ENCODE measurements at places on chromosomes 2 and 18.

GRCh38 chr2:144579556-144579955 lies 59.6 kb upstream of the ZEB2 start:
- no peak for DNase-seq

GRCh38 chr2:235048549-235048948 lies 96.7 kb downstream of the SH3BP4 start:
- DNase-seq = no peak

- no peak for DNase-seq
Measured at GRCh38 chr2:14428056-14428455, 204.5 kb upstream of the LRATD1 start.

- no peak for DNase-seq
Measured at GRCh38 chr2:46849721-46850556, 65.7 kb downstream of the MCFD2 start.

GRCh38 chr2:176817061-176817565 lies 395.5 kb upstream of the HNRNPA3 start:
- no peak for DNase-seq

GRCh38 chr2:62149708-62150107 lies 46.2 kb upstream of the B3GNT2 start:
- DNase-seq = peak; percentile 44

GRCh38 chr2:190869721-190870120 lies 10.9 kb upstream of the GLS start:
- no peak for DNase-seq

DNA sequence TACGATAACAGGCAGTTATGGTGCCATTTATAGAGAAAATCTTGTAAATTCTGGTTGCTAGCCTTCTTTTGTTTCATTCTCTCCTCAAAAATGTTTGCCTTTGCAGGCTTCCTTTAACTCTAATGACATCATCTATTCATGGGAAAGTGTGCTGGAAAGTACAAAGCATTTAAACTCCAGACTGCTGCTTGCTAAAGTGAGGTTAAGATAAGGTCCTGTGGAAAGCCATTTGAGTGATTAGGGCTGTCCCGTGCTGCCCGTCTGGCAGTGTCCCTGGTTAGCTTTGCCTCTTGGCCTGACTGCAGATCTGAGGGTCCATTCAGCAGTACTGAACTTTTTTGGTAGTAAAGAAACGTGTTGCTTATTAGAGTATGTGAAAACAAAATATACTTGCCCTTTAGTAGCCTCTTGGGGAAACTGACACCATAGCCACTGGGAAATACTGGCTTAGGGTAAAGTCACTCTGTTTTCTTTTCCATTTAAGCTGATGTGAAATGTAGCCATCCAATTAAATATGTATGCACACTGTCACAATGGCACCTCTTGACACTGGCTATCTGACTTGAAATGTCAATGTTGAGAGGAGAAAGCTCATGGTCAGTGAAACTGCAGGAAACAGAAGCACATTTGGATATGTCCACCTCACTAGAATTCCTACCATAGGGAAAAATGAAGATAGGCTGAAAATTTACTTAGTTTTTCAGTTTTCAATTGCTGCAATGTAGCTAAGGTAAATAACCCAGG lies 321.5 kb downstream of the SLC8A1 start:
- DNase-seq = no peak

DNA sequence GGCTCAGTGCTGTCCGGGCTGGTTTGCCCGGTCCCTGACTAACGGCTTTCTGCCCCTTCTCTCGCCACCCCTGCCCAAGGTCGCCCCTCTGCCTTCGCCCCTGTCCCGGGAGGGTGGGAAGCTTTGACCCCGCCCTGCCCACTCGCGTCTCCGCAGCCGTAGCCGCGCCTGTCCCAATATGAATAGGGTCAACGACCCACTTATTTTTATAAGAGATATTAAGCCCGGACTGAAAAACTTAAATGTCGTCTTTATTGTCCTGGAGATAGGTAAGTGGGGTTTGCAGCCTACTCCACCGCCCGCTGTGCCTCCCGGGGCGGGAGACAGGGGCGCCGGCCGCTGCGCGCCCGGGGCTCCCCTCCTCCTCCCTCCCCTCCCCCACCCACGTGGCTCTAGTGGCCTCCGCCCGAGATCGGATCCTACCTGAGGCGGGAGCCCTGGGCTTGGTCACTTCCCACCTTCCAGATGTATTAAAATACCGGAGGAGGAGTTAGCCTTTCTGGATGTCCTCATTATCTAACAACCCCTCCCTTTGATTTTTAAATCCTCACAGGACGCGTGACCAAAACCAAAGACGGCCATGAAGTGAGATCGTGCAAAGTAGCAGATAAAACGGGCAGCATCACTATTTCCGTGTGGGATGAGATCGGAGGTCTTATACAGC lies 633 bp downstream of the NABP1 start:
- peak; percentile 88 for DNase-seq

GRCh38 chr2:30382162-30382783 lies 64.8 kb upstream of the LCLAT1 start:
- no peak for DNase-seq

GRCh38 chr18:36688020-36688965 lies 140.5 kb downstream of the TPGS2 start:
- DNase-seq = peak; percentile 62

DNA sequence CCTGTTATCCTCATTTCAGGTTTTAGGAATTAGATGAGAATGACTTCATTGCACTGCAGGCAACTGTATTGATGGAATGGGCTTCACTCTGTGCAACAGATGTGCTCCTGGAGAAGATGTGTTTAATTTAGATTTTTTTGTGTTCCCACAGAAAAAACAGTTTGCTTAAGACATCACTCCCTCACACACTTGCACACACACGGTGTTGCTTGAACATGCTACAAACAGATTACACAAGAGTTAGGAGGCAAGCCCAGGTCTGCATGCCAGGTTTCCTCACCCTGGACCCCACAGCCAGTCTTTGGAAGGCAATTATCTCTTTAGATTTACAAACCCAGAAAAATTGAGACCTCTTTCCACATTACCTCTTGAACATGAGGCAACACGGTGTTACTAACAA lies 93.7 kb upstream of the KLHL29 start:
- DNase-seq = no peak

All from suppressor macrophage treated with lipopolysaccharide for 4 hours (primary cell).